ENCODE measurements at places on chromosomes 16 and 17.

GRCh38 chr17:4548061-4548461 lies 7.1 kb downstream of the MYBBP1A start:
- H3K27me3 ChIP-seq = no peaks in the 10 kb centered on the region
- no peaks in the 10 kb centered on the region for H3K36me3 ChIP-seq
- peaks cover 3% of the 10 kb centered on the region for H3K4me1 ChIP-seq
- H3K27ac ChIP-seq = no peak overlapping the region
- no peak overlapping the region for H3K4me3 ChIP-seq

DNA sequence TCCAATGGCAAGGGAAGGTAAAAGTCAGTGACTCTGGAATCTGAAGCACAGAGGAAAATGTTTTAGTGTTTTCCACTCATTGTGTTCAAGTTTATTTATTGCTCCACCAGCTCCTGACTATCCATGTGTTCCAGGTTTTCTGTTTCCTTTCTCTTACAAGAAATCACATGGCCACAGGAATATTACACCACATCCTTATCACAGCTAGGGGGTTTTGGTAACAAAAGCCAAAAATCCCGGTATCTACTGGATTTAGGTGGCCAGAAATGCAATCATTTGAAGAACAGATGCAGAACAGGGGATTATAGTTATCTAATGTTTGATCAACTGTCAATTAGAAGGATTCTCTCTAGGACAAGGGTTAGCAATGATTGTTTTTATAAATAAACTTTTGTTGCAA lies 47.9 kb downstream of the STH start:
- peaks cover 2% of the 10 kb centered on the region for H3K27me3 ChIP-seq
- peaks cover 3% of the 10 kb centered on the region for H3K4me1 ChIP-seq
- no peak overlapping the region for H3K27ac ChIP-seq

- no peak for DNase-seq
- H3K4me1 ChIP-seq = peaks cover 8% of the 10 kb centered on the region
These were observed 968.1 kb upstream of the GOT2 start for GRCh38 chr16:59701963-59702930.

DNA sequence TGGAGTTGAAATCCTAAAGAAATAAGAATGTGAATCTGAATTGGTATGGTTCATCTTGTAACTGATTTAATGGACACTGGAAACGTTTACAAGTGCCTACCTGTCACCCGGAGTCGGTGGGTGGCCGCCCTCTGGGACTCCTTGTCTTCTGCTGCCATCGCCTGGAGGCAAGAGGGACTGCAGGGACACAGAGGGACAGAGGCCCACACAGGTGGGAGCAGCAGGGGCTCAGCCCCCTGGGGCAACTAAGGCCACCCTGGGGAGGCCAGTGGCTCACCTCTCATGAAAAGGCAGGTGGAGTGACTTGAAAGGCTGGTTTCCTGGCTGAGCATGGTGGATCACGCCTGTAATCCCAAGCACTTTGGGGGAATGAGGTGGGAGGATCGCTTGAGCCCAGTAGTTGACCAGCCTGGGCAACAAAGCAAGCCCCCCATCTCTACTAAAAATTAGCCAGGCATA lies 23.2 kb downstream of the TMEM92 start:
- H3K27ac ChIP-seq = no peak overlapping the region
- peak; percentile 85 for DNase-seq
- peaks cover 8% of the 10 kb centered on the region for H3K4me1 ChIP-seq

DNA sequence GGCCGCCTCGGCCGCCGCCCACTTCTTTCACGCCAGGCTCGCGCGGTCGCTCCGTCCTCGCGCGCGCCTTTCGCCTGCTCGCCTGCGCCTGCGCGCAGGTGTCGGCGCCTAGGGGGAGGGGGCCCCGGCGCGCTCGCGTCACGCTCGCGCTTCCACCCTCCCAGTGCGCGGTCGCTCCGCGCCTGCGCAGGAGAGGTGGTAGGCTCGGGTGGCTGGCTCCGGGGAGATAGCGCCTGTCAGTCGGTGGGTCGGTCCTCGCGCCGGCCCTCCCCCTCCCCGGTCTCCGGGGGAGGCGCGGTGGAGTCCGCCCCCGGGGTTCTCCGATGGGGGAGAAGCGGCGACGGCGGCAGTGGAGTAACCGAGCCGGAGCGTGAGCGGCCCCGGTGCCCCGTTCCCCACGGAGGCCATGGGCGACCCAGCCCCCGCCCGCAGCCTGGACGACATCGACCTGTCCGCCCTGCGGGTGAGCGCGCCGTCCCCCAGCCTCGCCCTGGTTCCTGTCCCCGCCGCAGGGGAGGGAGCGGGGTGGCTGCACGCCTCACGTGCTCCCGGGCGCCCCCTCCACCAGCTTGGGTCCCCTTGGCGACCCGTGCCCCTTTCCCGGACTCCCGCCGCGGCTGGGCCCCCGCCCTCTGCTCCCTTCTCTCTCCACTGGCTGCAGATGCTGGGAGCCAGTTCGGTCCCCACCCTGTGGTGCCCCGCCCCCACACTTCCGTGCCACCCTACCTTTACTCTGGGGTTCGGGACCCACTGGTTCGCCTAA lies at the start of gene MINK1:
MINK1 (plus strand) TSS at position 163 of the 763 bp plus-strand sequence; CDS start at position 407, 244 bp downstream.
- peaks cover 5% of the 10 kb centered on the region for H3K36me3 ChIP-seq
- H3K27ac ChIP-seq = peak within 1 kb of the TSS; percentile 83
- peak; percentile 87 for DNase-seq
- H3K4me1 ChIP-seq = peaks cover 29% of the 10 kb centered on the region
- no peaks in the 10 kb centered on the region for H3K27me3 ChIP-seq
- H3K4me3 ChIP-seq = peak within 1 kb of the TSS; percentile 96

GRCh38 chr17:7356756-7357155 lies 1.8 kb downstream of the TMEM95 start:
- DNase-seq = no peak
- peaks cover 4% of the 10 kb centered on the region for H3K4me1 ChIP-seq
- no peaks in the 10 kb centered on the region for H3K36me3 ChIP-seq
- H3K4me3 ChIP-seq = no peak overlapping the region

- H3K4me3 ChIP-seq = no peak overlapping the region
- H3K27me3 ChIP-seq = no peaks in the 10 kb centered on the region
- no peak for DNase-seq
- H3K4me1 ChIP-seq = peaks cover 2% of the 10 kb centered on the region
- no peaks in the 10 kb centered on the region for H3K36me3 ChIP-seq
- H3K27ac ChIP-seq = no peak overlapping the region
These were observed 20.8 kb downstream of the SRP68 start for GRCh38 chr17:76051561-76051960.

DNA sequence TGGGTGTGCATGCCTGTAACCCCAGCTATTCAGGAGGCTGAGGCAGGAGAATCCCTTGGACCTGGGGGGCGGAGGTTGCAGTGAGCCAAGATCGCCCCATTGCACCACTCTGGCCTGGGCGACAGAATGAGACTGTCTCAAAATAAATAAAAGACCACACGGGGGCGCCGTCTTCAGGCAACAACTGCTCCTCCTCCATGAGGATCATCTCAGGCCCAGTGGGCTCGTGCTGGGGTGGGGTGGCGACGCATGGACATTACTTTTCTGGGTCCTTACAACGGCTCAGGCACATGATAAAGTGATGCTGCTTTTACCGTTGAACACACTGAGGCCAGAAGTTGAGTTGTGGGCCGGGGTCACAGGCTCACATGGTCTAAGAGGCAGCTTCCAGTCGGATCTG lies 56.2 kb downstream of the PRMT7 start:
- H3K36me3 ChIP-seq = no peaks in the 10 kb centered on the region
- peak overlapping the region; percentile 62 for H3K27ac ChIP-seq
- peaks cover 32% of the 10 kb centered on the region for H3K27me3 ChIP-seq
- DNase-seq = no peak
- H3K4me3 ChIP-seq = no peak overlapping the region

GRCh38 chr17:74951680-74952421 lies 16.2 kb downstream of the OTOP3 start:
- no peak overlapping the region for H3K4me3 ChIP-seq
- H3K27ac ChIP-seq = no peak overlapping the region
- no peak for DNase-seq
- H3K36me3 ChIP-seq = no peaks in the 10 kb centered on the region
- peaks cover 8% of the 10 kb centered on the region for H3K27me3 ChIP-seq

- no peak overlapping the region for H3K4me3 ChIP-seq
- peaks cover 7% of the 10 kb centered on the region for H3K4me1 ChIP-seq
- H3K27ac ChIP-seq = peak overlapping the region; percentile 56
- DNase-seq = peak; percentile 31
- no peaks in the 10 kb centered on the region for H3K36me3 ChIP-seq
- H3K27me3 ChIP-seq = peaks cover 2% of the 10 kb centered on the region
These were observed 67.8 kb downstream of the BMERB1 start for GRCh38 chr16:15502041-15502725.

GRCh38 chr17:76200354-76200753 lies 39.9 kb downstream of the RNF157 start:
- H3K36me3 ChIP-seq = no peaks in the 10 kb centered on the region
- no peak overlapping the region for H3K4me3 ChIP-seq
- H3K27ac ChIP-seq = no peak overlapping the region
- DNase-seq = no peak
- H3K27me3 ChIP-seq = peaks cover 2% of the 10 kb centered on the region
- H3K4me1 ChIP-seq = peaks cover 4% of the 10 kb centered on the region

GRCh38 chr17:27630607-27631410 lies at the start of gene LGALS9:
TSS of gene LGALS9 (plus strand) at chr17:27631188. CDS start at chr17:27631266, 78 bp downstream.
- peak within 1 kb of the TSS; percentile 28 for H3K27ac ChIP-seq
- H3K4me3 ChIP-seq = no peak within 1 kb of the TSS
- peaks cover 13% of the 10 kb centered on the region for H3K36me3 ChIP-seq
- H3K27me3 ChIP-seq = peaks cover 6% of the 10 kb centered on the region
- DNase-seq = no peak

DNA sequence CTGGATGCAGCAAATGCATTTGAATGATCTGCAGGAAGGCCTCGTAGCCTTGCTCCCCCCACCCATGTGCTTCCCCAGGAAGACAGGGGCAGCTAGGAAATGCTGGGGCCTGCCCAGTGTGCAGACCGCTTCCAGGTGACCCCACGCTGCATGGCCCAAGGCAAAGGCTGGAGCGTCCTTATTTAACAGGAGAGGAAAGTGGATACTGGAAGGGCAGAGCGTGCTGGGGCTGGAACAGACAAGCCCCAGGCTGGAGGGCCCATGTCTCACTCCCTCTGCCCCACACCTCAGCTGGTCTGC lies 26.1 kb upstream of the NPTX1 start:
- no peak overlapping the region for H3K27ac ChIP-seq
- H3K36me3 ChIP-seq = no peaks in the 10 kb centered on the region
- H3K27me3 ChIP-seq = peaks cover 8% of the 10 kb centered on the region
